ENCODE measurements at places on chromosomes 13 and 19.

DNA sequence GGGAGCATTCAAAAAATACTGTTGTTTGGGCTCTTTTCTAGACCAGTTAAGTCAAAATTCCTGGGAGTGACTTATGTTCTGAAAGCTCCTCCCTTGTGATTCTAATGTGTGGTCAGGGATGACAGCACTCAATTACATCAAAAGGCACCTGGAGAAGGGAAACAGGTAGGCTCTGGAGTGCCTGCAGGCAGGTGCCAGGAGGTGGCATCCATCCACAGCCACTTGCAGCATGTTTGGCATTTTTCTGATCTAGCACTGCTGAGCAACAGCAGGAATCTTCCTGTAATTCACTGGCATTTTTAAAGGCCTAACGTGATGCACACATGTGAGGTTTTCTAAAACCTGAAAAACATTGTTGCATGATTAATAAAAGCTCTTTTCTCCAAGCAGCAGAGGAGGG is 94.6 kb downstream of the CCNA1 start:
- no peak for DNase-seq

DNA sequence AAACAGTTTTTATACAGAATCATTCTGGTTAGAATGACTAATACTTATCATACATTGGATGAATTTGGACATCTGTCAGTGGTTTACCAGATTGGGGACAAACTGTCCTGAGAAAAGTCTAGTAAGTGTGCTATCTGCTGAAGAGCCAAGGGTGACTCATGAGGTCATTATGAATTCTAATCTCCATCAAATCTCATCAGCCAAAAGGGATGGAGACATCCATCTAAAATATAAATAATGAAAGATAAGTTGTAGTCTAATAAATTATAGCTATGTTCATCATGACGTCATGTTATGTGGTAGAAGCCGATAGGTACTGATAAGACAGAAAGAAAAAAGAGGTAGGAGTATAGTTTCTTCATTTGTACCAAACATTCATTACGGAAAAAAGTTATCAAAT is 804.4 kb downstream of the PCDH9 start:
- no peak for DNase-seq

GRCh38 chr13:50910485-50910805 is 854 bp downstream of the RNASEH2B start:
- DNase-seq: no peak

GRCh38 chr13:21100994-21101757 is 39.8 kb upstream of the LATS2 start:
- no peak for DNase-seq

GRCh38 chr13:35700671-35701070 is 224.2 kb upstream of the MAB21L1 start:
- DNase-seq: no peak

DNA sequence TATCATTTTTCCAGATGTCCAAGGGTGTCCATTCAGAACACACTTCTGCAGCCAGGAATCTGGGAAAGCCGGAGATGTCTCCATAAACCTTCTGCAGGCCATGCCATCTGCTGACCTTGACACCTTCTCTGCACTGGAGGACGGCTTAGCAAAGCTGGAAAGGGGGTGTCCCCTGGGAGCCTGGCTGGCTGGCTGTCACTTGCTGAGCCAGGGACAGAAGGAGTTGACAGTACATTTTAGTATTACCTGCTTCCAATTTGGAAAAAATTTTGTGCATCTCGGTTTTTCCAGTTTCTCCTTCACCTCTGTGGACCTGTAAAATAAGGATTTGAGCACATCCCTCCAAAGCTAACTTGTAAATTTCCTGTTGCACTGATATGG is 8.1 kb upstream of the CHST8 start:
- no peak for DNase-seq

DNA sequence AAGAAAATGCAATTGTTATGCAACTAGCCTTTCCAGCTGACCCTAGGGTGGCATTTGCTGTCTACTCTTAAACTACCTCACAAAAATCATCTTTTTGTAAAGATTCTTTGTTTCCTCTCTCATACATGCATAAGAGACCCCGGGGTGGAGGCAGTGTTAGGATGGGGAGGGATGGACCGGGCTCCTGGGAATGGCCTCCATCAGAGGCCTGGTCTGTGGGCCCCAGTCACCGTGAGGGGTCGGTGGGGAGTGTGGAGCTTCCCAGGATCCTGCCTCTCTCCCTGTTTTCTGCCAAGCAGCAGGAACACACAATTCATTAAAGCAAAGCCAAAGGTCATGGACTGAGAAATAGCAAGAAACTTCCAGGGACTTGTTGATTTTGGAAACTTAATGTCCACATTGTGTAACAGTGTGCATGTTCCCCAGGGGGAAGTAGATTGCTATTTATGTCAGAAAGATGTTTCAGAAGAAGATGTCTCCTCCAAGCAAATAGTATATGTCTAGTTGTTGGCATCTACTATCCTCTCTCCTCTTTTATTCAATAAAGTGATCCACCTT is 241.4 kb downstream of the ENOX1 start:
- no peak for DNase-seq

GRCh38 chr19:50893047-50893736 is 18.0 kb downstream of the KLK4 start:
- no peak for DNase-seq

DNA sequence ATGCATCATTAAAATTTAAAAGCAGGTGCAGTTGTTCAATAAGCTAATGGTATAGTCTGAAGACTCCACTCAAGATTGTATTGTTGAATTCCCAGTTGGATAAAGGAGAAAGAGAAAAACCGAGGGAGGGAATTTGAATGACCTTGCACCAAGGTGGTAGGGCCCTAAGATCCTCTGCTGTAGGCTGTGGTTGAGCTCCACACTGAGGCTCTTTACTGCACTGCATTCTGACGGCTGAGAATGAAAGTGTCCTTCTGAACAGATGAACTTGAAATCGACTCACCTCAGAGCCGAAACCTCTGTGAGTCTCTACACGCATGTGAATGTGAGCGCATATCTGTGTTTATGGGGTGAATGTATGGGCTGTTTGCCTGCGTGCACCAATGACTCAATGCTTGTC is 388.9 kb upstream of the DACH1 start:
- DNase-seq: no peak

DNA sequence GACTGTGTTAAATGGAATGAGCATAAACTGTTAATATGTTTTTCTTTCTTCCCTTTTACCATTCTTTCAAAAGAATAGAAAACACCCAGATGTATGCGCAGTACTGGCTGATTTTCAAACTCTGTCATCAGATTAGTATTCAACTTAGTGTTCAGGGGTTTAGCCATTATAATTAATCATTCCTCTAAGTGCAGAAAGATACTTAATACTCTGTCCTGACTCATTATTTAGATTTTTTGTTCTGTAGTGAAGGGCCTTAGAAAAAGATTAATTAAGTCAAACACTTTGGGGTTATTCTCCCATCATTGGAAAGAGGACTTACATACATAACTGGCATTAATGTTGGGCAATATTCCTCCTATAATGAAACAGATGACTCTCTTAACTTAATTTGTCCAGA is 1316.7 kb upstream of the SLC10A2 start:
- no peak for DNase-seq

DNA sequence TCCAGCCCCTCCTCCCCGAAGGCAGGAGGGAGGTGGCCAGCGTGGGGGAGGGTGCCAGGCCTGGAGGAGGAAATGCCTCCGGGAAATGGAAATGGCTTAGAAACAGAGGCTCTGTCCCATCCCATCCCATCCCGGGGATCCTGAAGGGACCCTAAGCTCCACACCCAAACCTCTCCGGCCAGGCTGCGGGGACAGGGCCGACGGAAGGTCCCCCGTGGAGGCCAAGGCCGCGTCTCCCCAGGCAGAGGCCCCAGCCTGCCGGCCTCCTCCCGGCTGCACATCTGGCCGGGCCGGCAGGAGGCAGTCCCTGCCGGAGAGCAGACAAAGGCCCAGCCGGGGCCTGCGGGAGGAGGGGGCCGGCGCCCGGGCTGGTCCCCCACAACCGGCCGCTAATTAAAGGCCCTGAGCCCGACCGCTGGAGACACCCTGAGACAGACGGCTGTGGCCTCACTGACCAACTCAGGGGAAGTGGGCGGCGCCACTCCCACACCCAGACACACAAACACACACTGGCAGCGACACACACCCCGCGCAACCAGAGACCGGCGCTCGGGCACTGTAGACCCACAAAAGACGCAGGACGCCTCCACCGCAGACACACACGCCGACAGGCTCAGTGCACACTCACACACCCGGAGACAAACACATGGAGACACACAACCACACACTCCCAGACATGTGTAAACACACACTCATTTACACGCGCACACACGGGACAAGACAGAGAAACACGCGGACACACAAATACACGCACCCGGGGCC is 1.1 kb downstream of the ADAMTS10 start:
- DNase-seq: no peak

GRCh38 chr13:25218019-25218418 is 45.9 kb upstream of the AMER2 start:
- DNase-seq: no peak

DNA sequence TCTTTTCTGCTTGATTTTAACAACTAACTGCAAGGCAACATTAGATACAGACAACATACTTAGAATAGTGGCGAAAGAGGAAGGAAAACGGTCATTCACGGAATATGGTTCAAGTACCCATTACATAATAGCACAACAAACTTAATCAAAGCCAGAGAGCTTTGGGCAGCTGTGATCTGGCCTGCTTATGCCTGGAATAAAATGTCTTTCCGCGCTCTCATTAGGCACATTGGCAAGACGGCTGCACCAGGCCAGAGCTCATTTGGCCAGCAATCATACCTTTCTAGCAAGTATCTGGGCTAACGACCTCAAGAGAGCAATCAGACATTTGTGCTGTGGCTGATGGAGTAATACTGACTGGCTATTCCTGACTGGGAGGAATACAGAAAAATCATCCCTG is 112.8 kb downstream of the NALCN start:
- no peak for DNase-seq

GRCh38 chr19:45523642-45524256 is 16.5 kb downstream of the VASP start:
- peak; percentile 34 for DNase-seq

- DNase-seq: no peak
Observed at GRCh38 chr19:28744014-28744413, 468.9 kb downstream of the UQCRFS1 start.

GRCh38 chr19:806815-807421 is 9.7 kb downstream of the PTBP1 start:
- DNase-seq: no peak

GRCh38 chr19:3897936-3898335 is 17.5 kb downstream of the ATCAY start:
- DNase-seq: no peak

DNA sequence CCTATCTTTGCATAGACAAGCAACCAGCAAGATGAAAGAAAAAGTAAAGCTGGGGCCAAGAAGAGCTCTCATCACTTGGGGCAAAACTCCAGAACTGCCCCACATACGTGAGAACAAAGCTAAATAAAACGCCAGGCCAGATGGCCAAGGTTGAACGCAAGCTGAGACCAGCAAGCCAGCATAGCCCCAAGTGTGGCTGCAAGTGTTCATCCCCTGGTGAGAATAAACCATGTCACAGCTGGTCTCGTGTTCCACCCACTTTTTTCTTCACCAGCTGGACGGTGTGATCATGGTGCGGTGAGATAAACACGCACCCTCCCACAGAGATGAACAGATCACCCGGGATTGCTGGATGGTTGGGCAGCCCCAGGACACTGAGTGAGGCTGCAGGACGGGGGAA is 109.6 kb upstream of the CACNA1A start:
- DNase-seq: no peak

DNA sequence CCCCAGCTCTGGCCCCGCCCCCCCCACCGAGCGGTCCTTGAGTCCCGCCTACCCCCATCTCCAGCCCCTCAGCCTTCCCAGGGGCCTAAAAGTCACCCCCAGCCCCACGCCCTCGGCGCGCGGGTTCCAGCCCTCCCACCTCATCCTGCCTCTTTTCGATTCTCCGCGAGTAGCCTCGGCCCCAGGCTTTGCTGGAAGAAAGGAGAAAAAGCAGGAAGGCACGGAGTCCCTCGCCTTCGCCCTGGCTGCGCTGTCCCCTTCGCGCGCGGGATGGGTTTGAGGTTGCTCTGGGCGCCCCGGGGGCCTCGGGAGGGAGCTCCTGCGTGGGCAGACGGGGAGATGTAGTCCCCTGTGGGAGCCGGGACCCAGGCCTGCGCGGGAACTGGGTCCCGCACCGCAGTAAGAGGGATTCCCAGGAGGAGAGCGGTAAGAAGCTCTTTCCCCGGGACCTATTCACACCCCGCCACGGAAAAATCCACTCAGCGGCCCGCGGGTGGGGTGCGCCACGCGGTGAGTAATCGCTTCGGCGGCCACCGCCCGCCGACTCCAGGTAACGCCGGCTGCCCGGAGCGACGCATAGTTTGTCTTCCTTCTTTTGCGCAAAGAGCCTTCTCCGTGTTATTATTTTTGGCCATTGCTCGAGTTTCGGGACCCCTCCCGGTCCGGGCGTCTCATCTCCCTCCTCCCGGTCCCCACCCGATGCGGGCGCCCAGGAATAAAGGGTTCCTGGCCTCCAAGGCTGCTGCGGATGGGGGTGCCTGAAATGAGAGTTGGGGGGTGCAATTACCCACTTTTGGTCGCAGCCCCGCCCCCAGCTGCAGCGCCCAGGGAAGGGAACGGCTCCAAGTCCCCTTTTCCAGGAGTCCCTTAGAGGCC is 865 bp upstream of the CRLF1 start:
- DNase-seq: no peak

- DNase-seq: no peak
Observed at GRCh38 chr19:39670998-39671397, 15.3 kb downstream of the LGALS16 start.

- DNase-seq: no peak
Observed at GRCh38 chr19:58274771-58275201, 4.0 kb upstream of the ZNF8 start.

DNA sequence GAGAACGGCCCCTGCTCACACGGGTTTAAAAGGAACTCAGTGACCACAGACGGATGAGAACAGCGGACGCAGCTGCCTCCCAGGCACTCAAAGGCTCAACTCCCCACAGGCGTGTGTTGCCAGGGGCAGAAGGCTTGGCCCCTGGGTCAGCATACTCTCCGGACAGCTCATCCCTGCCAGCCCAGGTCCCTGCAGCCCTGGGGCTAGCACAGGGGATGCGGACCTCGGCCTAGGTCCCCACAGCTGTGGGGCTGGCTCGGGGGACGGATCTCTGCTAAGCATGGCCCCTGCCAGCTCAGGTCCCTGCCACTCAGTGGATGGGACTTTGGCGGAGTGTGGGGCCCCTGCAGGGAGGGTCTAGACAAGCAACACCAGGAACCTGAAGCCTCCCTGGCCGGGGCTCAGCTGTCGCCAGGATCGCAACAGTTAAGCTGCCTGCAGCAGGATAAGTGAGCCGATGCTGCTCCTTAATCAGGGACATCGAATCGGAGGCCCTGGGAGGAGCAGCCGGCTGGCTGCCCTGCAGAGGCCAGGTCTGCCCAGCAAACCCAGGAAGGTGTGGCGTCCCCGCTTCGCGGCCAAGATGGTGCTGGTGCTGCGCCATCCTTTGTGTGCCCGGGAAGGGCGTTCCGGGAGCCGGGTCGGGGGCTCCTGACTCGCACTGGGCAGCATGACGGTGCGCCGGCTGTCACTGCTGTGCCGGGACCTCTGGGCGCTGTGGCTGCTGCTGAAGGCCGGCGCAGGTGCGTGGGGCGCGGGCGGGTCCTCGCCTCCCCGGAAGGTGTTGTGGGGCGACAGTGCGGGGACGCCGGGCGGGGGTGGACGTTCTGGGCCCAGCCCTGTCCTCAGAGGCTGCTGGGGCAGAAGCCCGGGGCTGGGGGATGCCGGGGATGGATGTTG is 32.5 kb downstream of the MCF2L start:
- DNase-seq: no peak

All from esophagus squamous epithelium (tissue), 5 donors.